Activated naive CD8-positive, alpha-beta T cell treated with anti-CD3 and anti-CD28 coated beads for 36 hours (primary cell): ENCODE measurements at places on chromosomes 1 and 21. TPM values are rescaled to one million over a fixed set of nuclear protein-coding genes. Genes with fewer than 3 reads are reported as not detected.
A peak's percentile ranks its signal among the peaks of the same experiment; 100 is the strongest.

- no peak for DNase-seq
Observed at GRCh38 chr1:5265438-5266075, 611.1 kb downstream of the AJAP1 start.

Gene SLC9C2
- total RNA-seq, result not detected

- DNase-seq, result no peak
Observed at GRCh38 chr1:188062456-188062855, 1233.7 kb downstream of the PLA2G4A start.

DNA sequence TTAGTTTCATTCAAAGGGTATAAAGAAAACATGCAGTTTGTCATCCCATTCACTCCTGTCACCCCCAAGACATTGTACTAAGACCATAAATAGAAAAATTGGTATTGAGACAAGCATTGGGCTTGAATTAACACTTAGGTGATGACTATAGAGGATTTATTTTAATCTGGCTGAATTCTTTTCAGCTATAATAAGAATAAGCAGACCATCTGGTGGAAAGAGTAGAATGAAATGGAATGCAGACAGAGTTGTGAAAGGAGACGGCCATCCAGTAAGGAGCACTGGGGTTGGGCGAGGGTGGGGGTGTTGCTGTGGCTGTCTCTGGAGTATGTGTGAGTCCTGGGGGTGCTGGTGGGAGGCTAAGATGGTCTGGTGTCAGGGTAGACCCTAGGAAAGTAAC lies 125.0 kb upstream of the IVNS1ABP start:
- no peak for DNase-seq

- DNase-seq, result no peak
Observed at GRCh38 chr1:67335411-67335810, 27.7 kb downstream of the IL12RB2 start.

Gene KCND3
- total RNA-seq, result not detected

DNA sequence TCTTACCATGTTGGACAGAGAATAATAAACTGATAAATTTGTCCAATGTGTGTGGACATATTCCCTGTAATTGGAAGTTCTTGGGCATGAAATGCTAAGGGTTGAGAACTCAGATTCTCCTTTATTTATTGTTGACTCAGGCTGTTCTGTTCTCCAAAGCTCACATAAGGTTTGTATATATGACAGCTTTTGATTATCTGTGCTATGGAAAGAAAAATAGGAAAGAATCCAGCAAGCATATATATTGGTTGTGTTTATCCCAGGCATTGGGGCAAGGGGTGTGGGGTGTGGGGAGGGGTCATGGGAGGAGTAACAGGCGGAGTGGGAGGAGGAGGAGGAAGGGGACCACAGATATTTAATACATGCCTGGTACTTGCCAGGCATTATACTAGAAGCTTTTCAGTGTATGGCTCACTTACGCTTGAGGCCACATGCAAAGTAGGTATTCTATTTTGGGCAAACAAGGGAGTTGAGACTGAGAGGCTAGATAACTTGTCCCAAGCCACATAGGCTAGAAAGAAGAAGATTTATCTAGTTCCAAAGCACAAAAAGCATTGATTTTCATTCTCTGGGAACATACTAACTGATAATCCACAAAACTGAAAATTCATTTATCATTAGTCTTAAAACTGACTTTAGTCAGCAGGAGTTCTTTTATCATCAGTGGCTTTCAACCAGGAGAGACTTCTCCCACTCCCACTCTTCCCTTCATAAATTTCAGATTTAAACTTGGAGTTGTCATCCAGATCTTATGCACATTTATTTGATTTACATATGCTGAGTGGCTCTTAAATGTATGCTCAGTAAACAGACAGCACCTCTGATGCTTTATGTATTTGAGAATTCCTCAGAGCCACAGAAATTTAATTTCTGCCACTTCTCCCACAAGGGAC lies 27.2 kb downstream of the NGF start:
- no peak for DNase-seq

GRCh38 chr1:191222206-191222605 lies 744.5 kb upstream of the BRINP3 start:
- no peak for DNase-seq

- peak; percentile 55 for DNase-seq
Observed at GRCh38 chr1:54804471-54805132, 3.5 kb upstream of the TTC22 start.

DNA sequence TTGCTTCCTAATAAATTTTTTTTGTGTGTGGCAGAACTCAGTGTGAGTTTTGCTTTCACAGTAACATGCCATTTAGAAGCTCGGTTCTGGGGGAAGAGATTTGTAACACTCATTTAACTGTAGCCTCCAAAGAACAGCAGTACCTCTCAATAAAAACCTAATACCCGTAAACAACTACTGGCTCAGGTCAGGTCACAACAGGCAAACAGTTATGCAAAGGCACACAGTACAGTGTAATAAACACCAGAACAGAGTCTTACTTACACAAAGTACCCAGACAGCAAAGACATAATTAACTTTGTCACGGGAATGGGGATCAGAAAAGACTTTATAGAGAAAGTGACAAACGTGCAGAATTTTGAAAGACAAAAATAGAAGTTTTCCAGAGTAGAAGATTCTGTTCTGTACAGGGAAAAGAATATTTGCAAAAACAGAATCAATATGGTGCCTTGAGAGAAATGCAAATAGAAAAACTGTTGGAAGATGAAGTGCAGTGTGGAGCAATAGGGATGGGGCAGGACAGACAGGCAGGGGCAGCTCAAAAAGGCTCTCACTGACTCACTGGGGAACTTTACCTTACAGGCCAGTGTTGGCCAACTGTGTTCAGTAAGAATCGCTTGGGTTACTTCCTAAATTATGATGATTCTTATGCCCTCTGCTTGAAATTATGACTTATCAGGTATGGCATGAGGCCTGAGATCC lies 38.8 kb downstream of the EGLN1 start:
- DNase-seq, result no peak

DNA sequence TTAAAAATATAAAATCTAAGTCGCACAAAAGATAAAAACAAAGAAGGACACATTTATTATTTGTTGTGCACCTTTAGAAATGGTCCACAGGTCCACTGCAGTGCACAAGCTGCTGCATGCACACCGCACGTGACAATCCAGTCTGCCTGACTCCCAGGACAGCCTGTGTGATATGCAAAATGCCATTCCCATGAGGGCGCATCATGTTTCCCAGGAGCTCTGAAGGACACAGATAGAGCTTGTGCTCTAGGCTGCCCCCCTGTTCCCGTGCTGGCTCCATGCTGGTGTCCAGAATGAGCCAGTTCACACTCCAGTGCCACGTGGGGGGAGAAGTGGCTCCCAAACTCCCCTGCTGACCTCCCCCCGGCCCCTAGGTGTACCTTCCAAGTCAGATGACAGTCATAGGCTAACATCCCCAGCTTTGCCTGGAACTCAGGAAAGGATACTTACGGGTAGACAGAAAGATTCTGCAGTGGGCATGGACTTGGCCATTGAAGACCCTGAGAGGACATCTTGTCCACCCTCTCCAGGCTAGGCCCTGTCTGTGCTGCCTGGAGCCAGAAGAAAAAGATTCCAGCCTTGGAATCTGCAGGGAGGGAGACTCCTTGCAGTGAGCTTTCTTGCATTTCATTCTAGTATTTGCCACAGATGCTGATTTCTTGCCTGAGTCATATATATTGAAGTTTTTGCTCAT lies 26.3 kb downstream of the RAB7B start:
- no peak for DNase-seq

Gene BSND
- total RNA-seq, result not detected

Gene MAGI3
- total RNA-seq, result 3.3 TPM

DNA sequence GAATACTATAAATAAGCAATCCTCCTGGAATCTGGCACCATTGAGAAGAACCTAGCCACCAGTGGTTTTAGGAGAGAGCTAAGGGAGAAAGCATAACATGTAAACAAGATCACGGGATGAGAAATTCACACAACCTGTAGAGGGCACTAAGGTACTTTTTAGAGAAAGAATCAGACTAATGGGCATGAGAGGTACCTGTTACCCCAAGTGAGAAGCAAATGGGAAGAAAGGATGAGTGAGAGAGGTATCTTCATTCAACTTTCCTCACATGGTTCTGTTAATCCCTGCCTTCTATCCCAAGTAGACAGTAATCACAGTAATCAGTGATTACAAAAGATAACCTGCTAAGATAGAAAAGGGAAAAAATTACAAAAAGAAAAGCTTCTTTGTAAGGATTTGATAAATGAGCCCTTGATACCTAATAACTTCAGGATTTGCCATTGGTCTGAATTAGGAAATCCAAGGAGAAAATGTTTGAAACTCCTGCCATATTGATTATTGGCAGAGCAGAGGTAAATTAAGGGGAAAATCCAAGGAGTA lies 251.1 kb upstream of the ADGRL2 start:
- no peak for DNase-seq

DNA sequence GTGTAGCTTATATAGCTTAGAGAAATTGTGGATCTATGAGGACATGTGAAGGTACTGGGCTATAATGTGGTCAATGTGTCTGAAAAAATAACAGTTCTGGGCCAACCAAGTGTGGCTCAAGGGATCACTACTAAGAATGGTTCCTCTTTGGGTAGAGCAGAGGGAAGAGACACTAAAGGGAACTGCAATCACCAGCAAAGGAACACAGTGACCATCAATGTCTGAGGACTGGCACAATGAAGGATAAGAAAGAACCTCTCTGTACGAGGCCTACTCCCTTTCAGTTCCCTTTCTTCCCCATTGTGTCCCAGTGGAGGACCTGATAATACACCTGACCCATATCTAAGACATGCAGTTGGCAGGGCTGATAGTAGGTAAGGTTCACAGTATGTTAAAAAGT lies 89.9 kb upstream of the JAK1 start:
- DNase-seq, result no peak

GRCh38 chr1:45674478-45674877 lies 11.9 kb downstream of the GPBP1L1 start:
- DNase-seq, result no peak

DNA sequence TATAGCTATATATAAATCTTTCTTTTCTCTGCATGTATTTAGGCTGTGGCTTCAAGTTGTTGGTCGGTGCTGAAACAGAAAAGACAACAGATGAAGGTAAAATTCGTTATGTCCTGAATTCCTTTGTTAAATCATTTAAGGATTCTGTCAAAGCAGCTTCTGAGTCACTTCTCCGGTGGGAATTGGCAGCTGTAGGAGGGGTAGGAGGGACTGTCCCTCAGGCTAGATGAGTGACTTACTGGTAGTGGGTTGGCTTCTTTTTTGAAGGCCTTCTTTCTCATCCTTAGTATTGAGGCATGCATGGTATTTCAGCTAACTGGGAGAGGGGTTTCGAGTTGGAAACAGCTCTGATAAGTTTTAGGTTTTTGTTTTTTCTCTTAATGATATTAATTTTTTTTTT lies 22.1 kb upstream of the NEXN start:
- DNase-seq, result no peak

DNA sequence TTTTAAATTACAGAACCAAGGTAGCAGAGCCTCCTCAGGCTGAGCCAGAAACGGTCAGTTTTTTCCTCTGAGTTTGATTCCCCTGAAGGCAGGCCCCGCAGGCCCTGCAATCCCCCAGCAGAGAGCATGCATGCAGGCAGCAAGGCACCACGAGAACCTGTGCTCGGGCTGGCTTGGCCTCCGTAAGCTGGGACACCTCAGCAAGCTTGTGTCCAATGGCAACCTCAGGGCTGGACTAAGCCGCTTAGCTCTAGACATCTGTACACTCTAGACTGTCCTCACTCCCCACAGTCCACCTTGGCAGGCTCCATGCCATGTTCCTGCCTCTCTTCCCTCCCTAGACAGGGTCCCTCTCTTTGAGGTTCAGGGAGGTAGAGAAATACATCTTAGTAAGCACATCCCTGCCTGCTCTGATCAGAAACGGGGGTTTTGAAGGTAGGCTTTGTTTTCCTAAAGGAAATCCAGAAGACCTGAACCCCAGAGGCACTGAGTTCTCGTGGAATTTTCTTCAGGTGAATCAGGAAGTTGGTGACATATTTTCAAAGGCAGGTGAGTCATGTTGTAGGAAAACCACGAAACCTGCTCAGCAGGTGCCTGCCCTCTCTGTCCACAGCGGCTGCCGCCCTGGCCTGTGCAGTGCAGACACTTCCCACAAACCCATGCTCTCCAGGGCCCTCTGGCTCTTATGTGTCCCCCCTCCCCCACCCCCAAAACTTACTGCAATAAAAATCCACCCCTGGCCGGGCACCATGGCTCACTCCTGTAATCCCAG lies 7.0 kb downstream of the TMEM63A start:
- no peak for DNase-seq

GRCh38 chr21:41874611-41875010 lies 4.5 kb downstream of the PRDM15 start:
- DNase-seq, result no peak

DNA sequence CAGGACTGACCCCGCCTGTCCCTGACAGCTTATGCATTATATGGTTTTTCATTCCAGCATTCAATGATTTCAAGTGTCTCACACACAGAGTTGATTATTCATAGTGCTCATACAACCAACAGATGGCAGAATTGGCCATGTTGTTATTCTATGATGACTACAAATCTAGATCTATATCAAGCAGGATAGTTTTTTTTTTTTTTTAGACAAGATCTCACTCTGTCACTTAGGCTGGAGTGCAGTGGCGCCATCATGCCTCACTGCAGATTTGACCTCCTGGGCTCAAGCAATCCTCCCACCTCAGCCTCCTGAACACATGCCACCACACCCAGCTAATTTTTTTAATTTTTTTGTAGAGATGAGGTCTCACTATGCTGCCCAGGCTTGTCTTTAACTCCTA lies 40.1 kb upstream of the LRRC8D start:
- peak; percentile 32 for DNase-seq

Gene CDK11A
- 65.0 TPM for total RNA-seq

Gene SLC30A1
- total RNA-seq, result 12.1 TPM

GRCh38 chr1:198922638-198923430 lies 284.0 kb downstream of the PTPRC start:
- no peak for DNase-seq

Gene ANGPTL1
- total RNA-seq, result not detected

GRCh38 chr1:226820941-226821718 lies 49.3 kb upstream of the PSEN2 start:
- DNase-seq, result no peak

Gene FBXO2
- total RNA-seq, result 1.7 TPM

Gene DNALI1
- not detected for total RNA-seq

DNA sequence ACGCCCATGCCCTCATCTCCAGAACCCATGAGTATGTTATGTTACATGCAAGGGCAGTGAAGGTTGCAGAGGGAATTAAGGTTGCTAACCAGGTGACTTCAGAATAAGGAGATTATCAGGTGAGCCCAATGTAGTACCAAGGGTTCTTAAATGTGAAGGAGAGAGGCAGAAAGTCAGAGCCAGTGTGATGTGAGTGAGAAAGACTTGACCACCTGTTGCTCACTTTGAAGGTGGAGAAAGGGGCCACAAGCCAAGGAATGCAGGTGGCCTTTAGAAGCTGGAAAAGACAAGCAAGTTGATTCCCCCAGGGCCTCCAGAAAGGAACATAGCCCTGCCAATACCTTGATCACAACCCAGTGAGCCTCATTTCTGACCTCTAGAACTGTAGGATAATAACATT lies 84.7 kb upstream of the CLDN14 start:
- DNase-seq, result no peak

Gene HES4
- total RNA-seq, result 1.1 TPM

- DNase-seq, result no peak
Observed at GRCh38 chr1:39405358-39405757, 86.1 kb upstream of the BMP8A start.

GRCh38 chr1:60847855-60848582 lies 234.3 kb upstream of the NFIA start:
- no peak for DNase-seq

- DNase-seq, result no peak
Observed at GRCh38 chr1:34265396-34265795, 88.7 kb downstream of the C1orf94 start.

Gene HRNR
- total RNA-seq, result not detected

Gene CASQ1
- not detected for total RNA-seq

Gene LRP8
- 47.7 TPM for total RNA-seq

Gene MTARC2
- not detected for total RNA-seq
